GM04503 (cell line): ENCODE measurements at places on chromosomes 3 and 15.

- no peak for DNase-seq
These were observed 8.1 kb downstream of the CFAP100 start for GRCh38 chr3:126402666-126403302.

- no peak for DNase-seq
These were observed 26.7 kb downstream of the ABHD2 start for GRCh38 chr15:89114990-89115389.

DNA sequence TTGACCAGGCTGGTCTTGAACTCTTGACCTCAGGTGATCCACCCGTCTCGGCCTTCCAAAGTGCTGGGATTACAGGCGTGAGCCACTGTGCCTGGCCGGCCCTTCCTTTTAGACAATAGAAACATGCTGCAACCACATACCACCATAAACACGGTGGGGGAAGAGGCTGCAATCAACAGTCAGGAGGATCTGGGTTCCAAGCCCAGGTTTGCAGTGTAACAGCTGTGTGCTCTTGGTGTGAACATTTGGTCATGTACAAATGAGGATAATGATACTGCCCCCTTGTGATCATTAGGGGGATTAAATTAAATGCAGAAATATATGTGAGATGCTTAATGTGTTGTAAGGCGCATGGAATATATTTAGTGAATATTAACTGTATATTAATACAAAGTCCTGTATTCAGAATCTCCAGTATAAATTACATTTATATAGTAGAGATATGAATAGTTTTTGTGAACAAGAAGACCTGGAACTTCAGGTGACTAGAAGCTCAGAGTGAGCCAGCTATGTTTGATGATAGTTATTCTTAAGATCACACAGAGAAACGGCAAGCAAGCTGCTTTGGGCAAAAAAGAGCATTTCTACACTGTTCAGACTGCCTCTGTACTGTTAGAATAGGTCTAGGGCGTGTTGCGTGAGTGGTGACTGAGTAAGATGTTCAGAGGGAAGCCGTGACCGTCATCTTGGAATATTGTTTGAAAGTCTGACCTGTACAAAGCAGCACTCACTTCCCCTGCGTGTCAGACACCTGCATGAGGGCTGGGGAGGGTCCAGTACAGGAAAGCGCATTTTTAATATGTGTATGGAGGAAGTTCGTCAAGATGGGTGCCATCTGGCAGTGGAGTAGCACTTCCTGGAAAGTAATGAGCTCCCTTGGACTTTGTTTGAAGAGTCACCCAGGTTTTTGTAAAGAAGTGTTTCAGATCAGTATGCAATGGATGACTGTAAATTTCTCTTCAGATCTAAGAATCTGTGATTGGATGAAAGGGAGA lies 125.8 kb downstream of the PGPEP1L start:
- DNase-seq: no peak

DNA sequence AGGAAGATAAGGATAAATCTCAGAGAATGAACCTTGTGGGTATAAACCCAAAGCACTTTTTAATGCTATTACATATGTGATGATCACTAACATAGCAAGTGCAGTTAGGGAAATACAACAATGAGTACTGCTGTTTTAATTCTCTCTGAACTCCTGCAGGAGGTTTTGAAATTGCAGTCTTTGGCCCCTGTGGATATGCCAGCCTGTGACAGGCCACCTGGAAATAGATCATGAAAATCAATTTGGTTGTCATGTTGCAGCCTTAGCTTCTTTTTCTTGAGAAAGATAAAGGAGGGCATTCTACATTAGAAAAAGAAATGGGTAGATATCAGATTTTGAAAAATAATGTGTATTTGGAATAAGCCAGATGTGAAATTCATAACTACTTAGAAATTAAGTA lies 103.6 kb downstream of the RSRC1 start:
- no peak for DNase-seq

DNA sequence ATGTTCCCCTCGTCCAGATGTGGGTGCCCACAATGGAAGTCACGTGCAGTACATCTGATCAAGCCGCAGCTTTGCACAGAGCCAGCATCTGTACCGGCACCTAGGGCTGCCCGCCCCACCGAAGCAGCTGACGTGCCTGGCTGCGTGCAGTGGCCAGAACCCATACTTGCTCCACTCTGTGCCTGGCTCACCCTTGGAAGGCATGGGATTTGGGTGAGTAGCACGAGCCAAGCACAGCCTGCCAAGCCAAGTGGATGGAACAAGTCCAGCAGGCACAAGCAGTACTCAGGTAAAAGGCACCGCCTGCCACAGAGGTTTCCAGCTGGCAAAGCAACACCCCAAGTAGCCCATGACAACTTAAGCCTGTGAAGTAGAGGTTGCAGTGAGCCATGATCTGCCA lies 261.3 kb downstream of the TBC1D5 start:
- DNase-seq: no peak

DNA sequence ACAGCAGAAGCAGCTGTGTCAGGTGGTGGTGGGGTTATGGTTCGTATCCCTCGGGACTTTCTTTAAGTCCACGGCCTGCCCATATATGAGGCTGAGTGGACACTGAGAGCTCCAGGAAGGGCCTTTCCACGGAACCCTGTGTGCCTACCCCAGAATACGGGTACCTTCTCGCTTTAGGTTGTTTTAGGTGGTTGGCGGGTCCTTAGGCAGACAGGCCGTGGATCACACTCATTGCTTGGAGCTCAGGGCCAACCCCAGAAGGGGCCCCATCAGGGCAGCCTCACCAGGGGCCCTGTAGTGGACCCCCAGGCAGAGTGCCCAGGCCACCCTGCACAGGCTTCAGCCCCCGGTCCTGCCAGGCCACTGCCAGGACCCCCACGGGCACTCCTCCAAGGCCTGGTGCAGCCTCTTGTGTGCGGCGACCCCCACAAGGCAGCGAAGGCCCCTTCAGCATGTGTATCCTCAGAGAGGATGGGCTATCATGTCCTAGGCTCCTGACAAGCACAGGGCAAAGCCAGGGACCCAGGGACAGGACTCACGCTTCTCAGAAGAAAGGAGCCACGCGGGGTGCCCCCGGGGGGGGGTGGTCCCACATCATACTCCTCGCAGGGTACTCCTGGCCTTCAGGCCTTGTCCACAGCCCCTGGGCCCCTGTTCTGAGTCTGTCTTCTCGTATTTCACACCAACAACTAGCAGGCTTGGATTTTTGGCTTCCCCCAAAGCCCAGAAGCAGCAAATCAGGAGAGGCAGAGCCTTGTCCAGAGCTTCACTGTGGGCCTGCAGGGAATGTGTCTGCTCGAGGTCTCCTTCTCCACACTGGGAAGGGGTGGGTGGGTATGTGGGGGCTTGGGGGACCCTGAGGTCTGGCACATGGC lies 93.4 kb downstream of the LRRK1 start:
- no peak for DNase-seq

DNA sequence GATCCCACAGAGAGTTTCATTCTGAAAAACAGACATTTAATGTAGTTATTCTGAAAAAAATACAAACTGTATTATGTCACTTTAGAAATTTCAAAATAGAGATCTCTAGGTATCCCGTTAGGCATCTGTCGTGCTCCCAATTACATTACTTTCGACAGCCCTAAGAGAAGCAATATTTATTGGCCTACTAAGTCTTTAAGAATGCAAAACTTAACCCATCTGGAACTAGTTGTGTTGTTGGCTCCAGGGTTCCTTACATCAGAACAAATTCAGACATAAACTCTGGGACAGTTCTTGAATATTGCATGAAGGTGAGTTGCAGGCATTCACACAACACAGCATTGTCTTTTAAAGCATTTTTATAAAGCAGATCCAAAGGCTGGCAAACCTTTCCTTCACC lies 498.4 kb downstream of the FHIT start:
- DNase-seq: peak; percentile 66

DNA sequence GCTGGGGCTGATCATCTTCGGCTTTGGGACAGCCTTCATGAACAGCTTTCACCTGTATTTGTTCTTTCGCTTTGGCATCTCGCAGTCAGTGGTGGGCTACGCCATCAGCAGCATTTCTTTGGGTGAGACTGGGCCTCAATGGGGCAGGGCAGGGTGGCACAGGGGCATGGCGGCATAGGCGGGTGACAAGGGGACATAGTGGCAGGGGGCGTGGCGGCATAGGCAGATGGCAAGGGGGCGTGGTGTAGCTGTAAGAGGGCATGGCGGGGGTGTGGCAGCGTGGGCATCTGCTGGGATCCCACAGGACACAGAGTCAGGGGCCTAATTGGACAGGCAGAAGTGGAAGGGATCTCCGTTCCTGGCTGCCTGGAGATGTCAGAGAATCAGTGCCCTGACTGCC lies 25.5 kb downstream of the SLC22A14 start:
- no peak for DNase-seq

GRCh38 chr15:25415217-25415616 lies 23.6 kb downstream of the UBE3A start:
- DNase-seq: no peak

DNA sequence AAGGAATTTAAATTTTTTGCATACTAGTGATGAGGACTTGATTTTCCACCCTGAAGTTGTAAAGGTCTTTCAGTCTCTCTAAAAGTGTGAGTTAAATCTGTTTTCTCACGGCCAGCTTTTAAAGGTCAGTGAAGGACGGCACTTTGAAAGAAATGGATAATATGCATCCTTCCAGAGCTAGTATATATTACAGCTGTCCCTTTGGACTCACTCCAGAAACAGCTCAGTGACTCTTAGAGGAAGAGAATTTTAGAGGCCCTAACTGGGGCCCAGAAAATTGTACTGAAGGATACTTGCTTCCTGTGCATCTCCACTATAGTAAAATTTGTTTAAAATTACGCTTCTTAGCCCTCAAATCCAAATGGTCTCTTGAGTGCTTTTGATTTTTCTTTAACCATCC lies 41.6 kb downstream of the PIK3CA start:
- DNase-seq: no peak

GRCh38 chr15:75661100-75661755 lies 13.5 kb downstream of the SNX33 start:
- DNase-seq: peak; percentile 84

GRCh38 chr3:127374086-127375010 lies 86.5 kb upstream of the PRR20G start:
- DNase-seq: no peak

- DNase-seq: no peak
These were observed 177.3 kb downstream of the GAP43 start for GRCh38 chr3:115800489-115801075.

DNA sequence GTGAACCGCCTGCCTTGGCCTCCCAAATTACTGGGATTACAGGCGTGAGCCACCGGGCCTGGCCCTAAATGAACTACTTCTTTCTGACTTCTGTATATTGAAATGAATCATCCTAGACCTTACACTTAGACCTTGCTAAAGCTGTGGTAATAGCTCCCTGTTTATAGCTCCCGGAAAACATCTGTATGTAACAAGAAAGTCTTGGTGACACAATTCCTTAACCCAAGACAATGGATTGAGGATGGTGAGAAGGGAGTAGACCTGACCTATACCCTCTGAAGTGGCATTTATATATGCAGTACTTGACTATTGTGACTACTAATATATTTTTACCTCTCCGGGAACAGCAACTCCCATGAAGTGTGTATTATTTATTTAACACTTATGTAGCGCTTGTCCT lies 48.0 kb upstream of the TBL1XR1 start:
- DNase-seq: no peak

GRCh38 chr15:41713047-41713446 lies 52.8 kb downstream of the MGA start:
- no peak for DNase-seq

- DNase-seq: no peak
These were observed 86.2 kb downstream of the TGFBR2 start for GRCh38 chr3:30692498-30693130.

GRCh38 chr15:34370129-34370528 lies 3.1 kb upstream of the LPCAT4 start:
- DNase-seq: no peak

GRCh38 chr3:127412578-127413317 lies 124.9 kb upstream of the PRR20G start:
- no peak for DNase-seq

GRCh38 chr3:71438904-71439303 lies 144.6 kb downstream of the FOXP1 start:
- DNase-seq: no peak

DNA sequence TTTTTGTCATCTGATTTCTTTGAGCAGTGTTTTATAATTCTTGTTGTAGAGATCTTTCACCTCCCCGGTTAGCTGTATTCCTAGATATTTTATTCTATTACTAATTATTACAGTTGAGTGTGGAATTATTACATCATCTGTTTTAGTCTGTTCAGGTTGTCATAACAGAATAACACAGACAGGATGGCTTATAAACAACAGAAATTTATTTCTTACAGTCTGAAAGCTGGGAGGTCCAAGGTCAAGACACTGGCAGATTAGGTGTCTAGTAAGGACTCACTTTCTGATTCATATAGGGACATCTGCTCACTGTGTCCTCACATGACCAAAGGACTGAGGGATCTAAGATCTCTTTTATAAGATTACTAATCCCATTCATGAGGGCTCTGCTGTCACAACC lies 121.3 kb upstream of the THBS1 start:
- DNase-seq: no peak

GRCh38 chr3:22846566-22846965 lies 356.6 kb upstream of the UBE2E2 start:
- DNase-seq: no peak

GRCh38 chr15:70264014-70264582 lies 166.4 kb upstream of the TLE3 start:
- DNase-seq: no peak

GRCh38 chr3:4584456-4585249 lies 91.5 kb downstream of the ITPR1 start:
- no peak for DNase-seq

GRCh38 chr15:81411051-81411450 lies 37.0 kb upstream of the TMC3 start:
- DNase-seq: no peak

- no peak for DNase-seq
These were observed 48.0 kb upstream of the C15orf39 start for GRCh38 chr15:75153565-75154276.

GRCh38 chr3:170162052-170162451 lies 19.5 kb downstream of the PHC3 start:
- DNase-seq: no peak

DNA sequence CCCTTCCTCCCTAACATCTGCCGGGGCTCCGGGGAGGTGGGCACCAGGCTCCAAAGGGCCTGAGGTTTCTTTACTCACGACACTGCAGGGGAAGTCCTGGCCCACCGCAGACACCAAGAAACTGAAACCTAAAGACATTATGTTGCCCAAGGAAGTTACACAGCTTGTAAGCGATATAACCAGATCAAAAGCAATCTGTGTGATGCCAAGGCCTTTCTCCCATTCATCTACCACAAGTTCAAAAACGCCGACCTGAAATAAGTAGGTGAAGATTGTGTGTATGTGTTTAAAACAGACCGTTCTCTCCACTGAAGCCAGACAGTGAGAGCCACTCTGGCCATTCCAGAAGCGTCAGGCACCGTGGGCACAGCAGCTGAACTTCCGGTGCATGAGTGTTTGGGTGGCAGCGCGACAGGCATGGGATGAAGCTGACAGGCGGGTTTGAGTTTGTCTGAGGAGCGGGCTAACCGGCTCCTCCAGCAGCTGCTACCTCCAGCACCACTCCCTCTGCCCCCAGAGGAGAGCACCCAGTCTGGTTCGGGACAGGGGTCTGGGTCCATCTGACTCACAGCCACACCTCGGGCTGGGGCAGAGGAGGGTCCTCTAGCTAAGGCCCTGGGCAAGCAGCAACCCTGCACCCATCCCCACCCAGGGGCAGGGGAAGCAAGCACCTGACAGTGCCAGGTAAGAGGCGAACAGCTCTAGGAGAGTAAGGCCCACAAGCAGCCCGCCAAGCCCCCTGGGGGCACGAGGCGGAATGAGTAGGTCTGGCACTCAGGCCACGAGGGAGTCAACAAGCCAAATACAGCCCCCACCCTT lies 1.3 kb downstream of the TNK2 start:
- no peak for DNase-seq

GRCh38 chr3:65436580-65436979 lies 602.1 kb downstream of the MAGI1 start:
- no peak for DNase-seq

GRCh38 chr15:55546718-55547117 lies 38.7 kb upstream of the DNAAF4 start:
- no peak for DNase-seq
